ENCODE measurements at places on chromosomes 3 and 15. TPM values are rescaled to one million over a fixed set of nuclear protein-coding genes. Genes with fewer than 3 reads are reported as not detected.

BLM gene
- total RNA-seq: 3.7 TPM

LDHAL6B gene
- total RNA-seq: not detected

SERINC4 gene
- 0.10 TPM for total RNA-seq

WNT7A gene
- total RNA-seq: 5.5 TPM

NEO1 gene
- total RNA-seq: 30.1 TPM

ERC2 gene
- 3.3 TPM for total RNA-seq

CYP1A1 gene
- total RNA-seq: not detected

ADCY5 gene
- 5.7 TPM for total RNA-seq

SNX33 gene
- 34.7 TPM for total RNA-seq

CCDC80 gene
- 154 TPM for total RNA-seq

PLCB2 gene
- total RNA-seq: 30.8 TPM

HRG gene
- not detected for total RNA-seq

NR2F2 gene
- total RNA-seq: 76.0 TPM

MKRN3 gene
- total RNA-seq: 0.71 TPM

GMNC gene
- not detected for total RNA-seq

PARP3 gene
- total RNA-seq: 21.0 TPM

MYL3 gene
- total RNA-seq: 3.1 TPM

GRM7 gene
- total RNA-seq: 0.50 TPM

FSTL1 gene
- 265 TPM for total RNA-seq

WDR72 gene
- 0.94 TPM for total RNA-seq

DGKG gene
- total RNA-seq: 6.2 TPM

MYO9A gene
- 63.5 TPM for total RNA-seq

IGSF11 gene
- total RNA-seq: 0.06 TPM

SLC22A13 gene
- total RNA-seq: 0.68 TPM

MYEF2 gene
- 25.4 TPM for total RNA-seq

Data from left lung (tissue), 14 donors.